ENCODE measurements at places on chromosomes 5 and 9. TPM values are rescaled to one million over a fixed set of nuclear protein-coding genes. Genes with fewer than 3 reads are reported as not detected.

IFNE gene
- not detected for total RNA-seq

GRCh38 chr9:126347093-126347492 is 20.5 kb downstream of the MVB12B start:
- DNase-seq, result no peak

- no peak for DNase-seq
These were observed 194.3 kb upstream of the MAP3K1 start for GRCh38 chr5:56620903-56621677.

- no peak for DNase-seq
These were observed 73.9 kb downstream of the KLF9 start for GRCh38 chr9:70340572-70340971.

DNA sequence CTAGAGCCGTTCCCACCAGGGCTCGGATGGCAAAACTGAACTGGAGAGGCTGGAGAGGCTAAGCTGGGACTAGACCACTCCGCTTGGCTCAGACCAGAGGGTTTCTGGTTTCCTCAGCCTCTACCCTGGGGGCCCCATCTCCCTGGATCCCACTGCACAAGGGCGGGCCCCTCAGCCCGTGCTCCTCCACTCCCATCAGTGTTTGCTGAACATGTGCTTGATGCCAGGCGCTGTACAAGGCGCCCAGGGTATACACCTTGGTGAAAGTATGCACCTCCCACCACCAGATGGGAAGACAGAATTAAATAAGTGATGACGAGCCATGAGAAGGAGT is 18.0 kb downstream of the GPX3 start:
- DNase-seq, result no peak

GGTA1 gene
- total RNA-seq, result not detected

PCDHGA12 gene
- 0.12 TPM for total RNA-seq

DNA sequence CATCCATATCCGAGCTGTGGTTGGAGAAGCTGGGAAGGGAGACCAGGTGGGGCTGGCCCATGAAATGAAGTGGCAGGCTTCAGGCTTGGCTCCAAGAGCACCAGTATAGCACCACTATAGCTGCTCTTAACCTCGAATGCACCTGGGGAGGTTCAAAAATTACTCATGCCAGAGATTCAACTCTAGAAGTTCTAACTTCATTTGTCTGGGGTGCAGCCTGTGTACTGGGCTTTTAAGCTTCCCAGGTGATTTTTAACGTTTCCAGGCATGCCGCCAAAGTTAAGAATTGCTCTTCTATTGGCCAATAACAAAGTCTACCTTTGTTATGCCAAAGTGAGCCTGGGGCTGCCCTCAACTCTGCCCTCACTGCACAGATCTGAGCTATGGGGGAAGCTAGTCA is 458 bp downstream of the PRSS3 start:
- DNase-seq, result no peak

DNA sequence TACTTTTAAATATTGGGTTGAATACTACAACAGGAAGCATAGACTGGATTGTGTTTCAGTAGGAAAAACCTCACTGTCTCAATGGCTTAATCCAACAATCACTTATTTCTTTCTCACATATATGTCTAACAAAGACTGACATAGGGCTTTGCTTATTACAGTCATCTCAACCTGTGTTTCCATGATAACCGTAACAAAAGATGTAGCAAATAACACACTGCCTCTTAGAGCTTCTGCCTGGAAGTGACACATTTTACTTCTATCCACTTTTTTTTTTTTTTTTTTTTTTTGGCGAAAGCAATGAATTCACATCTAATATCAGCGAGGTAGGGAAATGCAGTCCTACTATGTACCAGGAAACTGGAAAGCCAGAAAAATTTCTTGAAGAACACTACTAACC is 204.9 kb upstream of the CDKN2B start:
- DNase-seq, result no peak

- DNase-seq, result no peak
These were observed 84.0 kb upstream of the GOLGA1 start for GRCh38 chr9:125024917-125025316.

BAAT gene
- total RNA-seq, result 0.19 TPM

DNA sequence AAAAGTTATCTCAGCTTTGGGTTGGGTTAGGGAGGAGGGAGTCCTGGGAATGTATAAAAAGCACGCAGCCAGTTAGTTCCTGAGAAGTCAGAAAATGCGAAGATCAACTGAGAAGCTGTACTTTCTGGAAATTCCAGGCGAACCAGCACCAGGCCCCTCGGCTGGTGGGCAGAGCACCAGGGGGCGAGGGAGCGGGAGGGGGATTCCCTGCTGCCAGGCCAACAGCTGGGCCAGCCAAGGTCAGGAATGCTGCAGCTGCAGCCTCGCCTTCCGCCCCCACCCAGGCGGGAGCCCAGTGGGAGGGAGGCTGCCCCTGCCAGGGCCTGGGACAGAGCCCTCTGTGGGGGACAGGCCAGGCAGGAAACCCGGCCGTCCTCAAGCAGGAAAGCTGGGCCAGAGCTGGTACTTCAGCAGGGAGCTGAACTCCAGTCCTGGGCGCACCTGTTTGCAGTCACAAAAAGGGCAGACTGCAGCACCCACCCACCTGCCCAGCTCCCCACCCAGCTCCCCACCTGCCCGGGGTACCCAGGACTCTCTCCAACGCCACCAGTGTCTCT is 35.5 kb downstream of the VAV2 start:
- DNase-seq, result no peak

GRCh38 chr5:115260248-115260647 is 2.4 kb downstream of the PGGT1B start:
- DNase-seq, result no peak

DNA sequence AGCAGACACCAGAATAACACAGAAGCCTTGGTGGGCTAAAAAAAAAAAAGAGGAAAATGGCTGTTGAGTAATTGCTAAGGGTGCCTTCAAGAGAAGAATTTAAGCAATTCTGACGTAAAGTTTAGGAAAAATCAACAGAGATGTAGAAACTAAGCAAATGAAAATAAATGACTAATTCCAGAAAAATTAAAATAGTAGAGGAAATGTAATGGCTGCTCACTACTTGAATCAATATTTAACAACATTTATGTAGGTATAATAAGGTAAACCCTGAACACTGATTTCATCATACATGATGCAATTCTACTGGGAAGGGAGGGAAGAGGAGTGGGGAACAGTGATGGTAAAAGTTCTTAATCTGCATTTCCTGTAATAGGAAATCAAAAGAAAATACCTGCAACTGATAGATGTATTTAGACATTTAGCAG is 41.4 kb downstream of the PUM3 start:
- DNase-seq, result no peak

TMOD1 gene
- 5.4 TPM for total RNA-seq

- DNase-seq, result peak; percentile 18
These were observed 66.4 kb upstream of the FER start for GRCh38 chr5:108681079-108681921.

DNA sequence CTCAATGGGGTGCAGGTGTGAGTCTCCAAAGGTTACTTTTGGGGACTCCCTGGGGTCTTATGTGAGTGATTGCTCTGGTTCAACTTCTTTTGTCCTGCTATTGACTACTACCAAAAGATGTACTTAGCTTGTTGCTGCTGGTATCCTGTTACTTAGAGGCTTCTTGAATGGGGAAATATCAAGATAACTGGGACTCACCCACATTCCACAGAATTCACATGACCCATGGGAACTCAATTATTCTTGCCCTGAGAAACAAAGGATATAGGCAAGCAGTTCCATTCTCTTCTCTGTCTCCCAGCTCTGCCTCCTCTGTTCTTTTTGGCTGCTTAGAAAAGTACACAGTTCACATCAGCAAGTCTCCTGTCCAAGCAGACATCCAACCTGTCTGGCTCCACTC is 105.9 kb downstream of the UNC13B start:
- no peak for DNase-seq

DNA sequence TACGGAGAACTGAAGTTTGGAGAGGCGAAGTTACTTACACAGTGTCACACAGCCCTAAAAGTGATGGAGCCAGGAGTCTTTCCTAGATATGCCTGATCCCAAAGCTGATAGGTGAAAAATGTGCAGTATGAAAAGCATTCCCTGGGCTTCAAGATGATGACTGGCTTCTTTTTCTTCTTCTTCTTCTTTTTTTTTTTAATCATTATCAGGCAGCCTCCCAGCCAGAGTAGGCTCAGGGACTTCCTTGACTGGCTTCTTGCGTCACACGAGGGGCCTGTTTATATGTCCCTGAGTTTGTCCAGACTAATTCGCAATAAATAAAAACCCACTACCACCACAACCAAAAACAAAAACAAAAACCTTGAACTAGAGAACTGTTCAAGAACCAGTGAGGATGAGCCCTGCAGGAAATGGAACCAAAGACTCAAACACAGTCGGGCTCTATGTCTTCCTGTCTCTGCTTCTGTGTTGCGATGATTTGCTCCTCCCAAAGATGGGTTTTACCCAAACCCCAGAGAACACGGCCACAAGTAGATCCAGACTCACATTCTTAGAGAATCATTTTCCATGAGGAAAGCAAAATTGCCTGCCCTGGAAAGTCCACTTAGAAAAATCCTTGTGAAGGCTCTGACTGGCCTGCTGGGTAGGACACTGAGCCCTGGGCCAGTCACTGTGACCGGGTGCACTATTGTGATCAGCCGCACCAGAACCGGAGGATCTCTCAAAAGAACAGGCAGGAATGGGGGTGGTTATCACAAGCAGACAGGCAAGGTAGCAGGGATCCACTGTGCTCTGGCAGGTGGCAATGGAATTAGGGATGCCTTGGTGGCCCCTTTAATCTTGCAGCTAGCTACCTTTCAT is 38.0 kb upstream of the ADAM19 start:
- no peak for DNase-seq

TRMO gene
- 15.4 TPM for total RNA-seq

DNA sequence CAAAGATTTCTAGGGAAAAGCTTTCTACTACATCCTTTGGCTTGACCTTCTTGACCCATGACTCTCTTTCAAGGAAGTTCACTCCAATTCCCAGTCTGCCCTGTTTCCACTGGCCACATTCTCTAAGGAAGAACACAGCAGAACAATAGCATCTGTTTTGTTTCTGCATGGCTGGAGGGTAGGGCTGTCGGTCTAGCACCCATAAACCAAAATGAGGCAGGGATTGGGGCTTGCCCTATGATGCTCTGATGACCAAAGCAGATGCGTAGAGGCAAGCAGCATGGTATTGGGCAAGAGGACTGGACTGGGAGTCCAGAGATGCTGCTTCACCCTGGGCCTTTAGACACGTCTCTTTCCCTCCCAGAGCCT is 24.1 kb downstream of the GOLGA2 start:
- DNase-seq, result no peak

- DNase-seq, result peak; percentile 27
These were observed 97.5 kb downstream of the COL5A1 start for GRCh38 chr9:134738869-134739659.

GRCh38 chr5:97094579-97095317 is 47.7 kb downstream of the LIX1 start:
- DNase-seq, result peak; percentile 75

GRCh38 chr9:129580211-129580915 is 40.5 kb downstream of the C9orf50 start:
- peak; percentile 44 for DNase-seq

GRCh38 chr9:4662989-4663792 is 1.1 kb downstream of the PLPP6 start:
- no peak for DNase-seq

DNA sequence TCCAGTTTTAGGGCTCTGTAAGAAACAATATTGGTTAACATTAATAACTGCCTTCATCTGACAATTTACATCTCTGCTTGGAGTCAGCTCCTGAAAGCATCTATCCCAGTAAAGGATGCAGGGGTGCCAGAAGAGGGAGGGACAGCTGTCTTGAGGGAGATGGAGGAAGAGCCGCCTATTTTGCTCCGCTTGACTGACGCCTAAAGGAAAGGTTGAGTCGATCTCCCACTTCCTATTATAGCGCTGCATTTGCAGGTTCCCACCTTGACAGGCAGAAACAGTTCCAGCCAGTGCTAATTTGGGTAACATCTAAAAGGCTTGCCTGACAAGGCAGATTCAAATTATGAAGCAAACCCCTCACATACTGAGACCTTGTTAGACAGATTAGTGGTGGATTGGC is 374.6 kb downstream of the SPATA31D1 start:
- DNase-seq, result no peak

GRCh38 chr9:130630506-130631330 is 33.7 kb upstream of the PRDM12 start:
- DNase-seq, result no peak

GRCh38 chr5:151086905-151087360 is 6.1 kb upstream of the TNIP1 start:
- DNase-seq, result peak; percentile 77

ZNF658 gene
- 2.5 TPM for total RNA-seq

- no peak for DNase-seq
These were observed 390.3 kb downstream of the TAF11L14 start for GRCh38 chr5:18024542-18024941.

GRCh38 chr5:73379435-73379834 is 69.1 kb downstream of the FOXD1 start:
- no peak for DNase-seq

PCDHGA5 gene
- not detected for total RNA-seq

DNA sequence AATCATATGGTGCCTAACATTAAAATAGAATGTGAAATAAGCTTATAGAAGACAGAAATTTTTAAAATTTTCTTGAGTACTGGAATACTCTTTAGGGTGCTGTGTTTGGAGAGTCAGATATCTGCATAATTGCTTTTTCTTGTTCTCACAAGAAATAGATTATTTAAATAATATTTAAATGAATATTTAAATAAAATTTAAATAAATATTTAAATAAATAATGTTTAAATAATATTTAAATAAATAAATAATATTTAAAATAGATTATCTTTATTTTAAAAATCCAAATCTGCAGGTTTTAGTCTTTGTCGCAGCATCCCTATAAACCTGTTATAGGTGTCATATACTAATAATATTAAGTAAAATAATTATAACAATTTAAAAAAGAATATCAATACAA is 1589.4 kb downstream of the MAT2B start:
- DNase-seq, result no peak

GRCh38 chr9:108254236-108254635 is 601.5 kb downstream of the ACTL7B start:
- no peak for DNase-seq

DNA sequence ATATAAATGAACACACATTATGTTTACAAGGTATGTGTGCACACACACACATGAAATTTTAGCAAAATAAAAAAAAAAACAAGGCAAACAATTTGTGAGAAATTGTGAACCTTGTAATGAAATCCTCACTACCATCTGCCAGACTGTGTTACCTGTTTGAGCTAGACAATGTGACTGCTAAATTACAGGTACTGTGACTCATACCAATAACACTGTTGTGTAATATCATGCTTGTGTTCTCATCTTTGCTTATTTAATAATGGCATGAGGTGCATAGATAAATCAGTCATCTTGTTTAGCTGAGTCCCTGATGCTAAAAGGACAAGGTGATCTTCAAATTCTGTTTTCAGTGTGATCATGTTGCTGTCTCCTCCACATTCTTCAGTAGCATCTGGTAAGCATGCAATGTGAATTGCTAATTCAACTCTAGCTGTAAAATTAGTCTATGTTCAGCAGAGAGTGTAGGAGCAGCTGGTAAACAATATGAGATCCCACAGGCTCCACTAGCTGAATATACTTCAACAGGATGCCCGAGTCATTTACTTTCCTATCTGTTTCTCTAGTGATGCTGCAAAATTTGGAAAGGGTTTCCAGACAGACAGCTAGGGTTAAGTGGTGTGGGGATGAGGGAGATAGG is 966.3 kb upstream of the C9orf72 start:
- DNase-seq, result no peak

ALDH1A1 gene
- total RNA-seq, result not detected
